ENCODE measurements at places on chromosomes 4 and X.

DNA sequence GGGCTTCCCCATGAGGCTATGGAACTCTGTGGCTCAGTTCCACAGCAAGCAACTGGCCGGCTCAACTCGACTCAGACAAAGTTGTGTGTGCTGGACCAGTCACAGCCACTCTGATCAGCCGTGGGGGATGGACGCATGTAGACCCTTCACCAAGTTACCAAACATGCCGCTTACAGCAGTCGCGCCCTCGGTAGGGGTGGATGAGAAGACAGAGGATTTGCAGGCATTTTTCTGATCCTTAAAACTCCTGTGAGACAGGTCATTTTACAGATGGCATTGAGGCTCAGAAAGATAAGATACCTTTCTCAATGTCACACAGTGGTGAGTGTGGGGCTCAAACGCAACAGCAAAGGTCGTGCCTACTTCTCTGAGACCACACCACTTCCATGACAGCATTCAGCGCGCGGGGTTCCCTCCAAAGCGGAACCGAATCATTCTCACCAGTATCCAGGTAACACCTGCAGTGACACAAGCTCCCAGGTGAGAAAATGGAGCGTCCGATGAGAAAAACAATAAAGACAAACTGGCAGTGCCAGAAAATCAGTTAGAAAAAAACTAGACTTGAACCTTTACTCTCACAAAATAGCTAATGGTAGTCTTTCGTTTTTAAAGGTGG is 83.6 kb downstream of the RELL1 start:
- DNase-seq, result no peak

DNA sequence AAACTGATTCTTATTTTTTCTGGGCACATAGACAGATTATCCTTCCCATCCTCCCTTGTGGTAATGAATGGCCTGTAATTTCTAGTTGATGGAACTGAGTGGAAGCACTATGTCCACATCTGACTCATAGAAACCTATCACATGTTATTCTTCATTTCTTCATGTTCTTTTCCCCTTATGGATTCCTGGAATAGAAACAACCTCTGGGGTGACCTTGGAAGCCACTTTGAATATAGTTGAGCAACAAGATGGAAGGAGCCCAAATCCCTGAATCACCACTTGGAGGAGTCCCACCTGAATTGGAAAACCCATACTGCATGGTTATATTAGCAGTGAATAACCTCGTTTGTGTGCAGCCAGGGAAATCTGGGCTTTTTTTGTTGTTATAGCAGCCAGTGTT is 137.8 kb downstream of the MID1IP1 start:
- no peak for DNase-seq

DNA sequence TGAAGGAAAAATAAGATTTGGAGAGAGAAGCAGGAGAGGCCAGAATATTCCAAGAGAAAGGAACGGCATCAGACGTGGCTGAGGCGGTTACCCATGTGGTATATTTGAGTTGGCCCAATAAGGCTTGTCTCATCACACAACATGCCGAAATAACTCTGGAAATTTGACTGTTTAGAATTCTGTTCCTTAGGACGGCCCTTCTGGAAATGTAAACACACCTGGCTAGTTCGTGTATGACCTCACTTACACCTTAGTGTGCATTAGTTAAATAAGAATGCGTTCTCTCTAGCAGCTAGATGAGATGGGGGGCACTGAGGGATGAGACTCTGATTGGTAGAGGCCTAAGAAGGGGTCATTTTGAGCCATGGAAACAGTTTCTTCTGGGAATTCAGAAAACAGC is 33.2 kb upstream of the PLAC1 start:
- DNase-seq, result no peak

DNA sequence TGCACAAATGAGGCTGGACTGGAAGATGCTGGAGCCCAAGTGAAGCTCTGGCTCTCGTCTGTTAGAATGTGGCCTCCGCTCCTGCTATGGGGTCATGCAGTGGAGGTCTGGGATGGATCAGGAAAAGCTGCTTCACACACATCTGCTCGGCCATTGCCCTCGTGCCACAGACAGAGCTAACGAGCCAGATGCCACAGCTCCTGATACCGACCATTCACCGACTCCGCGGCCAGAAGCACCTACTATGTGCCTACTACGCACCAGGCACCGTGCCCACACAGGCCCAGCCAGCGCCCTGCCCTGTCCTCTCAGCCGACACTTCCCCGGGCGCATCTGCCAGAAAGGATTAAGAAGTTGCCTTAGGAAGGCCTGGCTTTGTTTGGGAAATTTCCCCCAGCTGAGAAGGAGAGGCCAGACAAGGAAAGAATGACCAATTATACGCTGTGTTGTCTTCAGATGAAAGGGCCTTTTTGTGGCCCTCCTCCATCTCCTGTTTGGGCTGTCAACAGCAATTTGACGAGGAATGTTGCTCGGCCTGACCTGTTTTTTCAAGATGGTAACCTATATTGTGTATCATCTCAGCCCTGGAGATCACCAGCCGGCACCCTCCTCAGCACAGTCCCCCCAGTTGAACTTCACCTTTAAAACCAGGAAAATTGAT is 34.3 kb downstream of the HMX1 start:
- DNase-seq, result no peak

DNA sequence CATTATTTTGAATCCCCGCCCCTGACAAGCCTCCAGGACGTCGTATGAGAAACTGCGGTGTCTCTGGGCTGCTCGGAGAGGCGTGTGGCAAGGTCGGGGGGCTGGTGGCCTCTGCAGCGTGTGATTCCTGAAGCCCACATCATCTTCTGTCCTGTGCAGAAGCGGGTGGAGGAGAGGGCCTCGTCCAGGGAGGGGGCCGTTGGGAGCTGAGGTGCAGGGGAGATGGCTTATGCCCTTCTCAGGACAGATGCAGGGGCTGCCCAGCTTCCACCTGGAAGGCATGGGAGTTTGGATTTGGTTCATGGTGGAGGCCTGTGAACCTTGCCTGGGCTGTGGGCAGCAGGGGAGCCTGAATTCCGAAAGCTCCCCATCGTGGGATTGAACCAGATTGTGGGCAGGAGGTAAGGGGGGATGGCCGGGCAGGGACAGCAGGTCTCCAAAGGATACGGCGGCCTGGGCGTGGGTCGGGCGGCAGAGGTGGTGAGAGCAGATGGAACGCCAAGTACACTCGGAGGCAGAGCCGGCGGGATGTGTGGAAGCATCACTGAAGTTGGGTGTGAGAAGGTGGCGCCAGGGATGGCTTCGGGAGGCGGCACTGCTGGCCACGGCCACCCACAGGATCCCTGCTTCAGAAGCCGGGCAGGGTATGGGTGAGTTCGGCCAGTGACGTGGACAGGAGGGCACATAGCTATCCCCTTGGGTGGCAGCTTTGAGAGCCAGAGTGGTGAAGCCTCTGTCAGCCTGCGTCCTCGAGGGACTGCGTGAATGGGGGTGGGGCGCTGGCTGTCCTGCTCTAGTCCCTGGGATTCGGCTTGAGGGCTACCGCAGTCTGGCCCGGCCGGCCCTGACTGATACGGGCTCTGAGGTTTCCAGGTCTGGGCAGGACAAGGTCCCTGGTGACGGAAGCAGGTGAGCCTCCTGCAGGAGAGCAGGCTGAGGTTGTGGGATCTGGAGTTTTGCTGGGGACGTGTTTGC is 76.3 kb upstream of the ADRA2C start:
- DNase-seq, result no peak

DNA sequence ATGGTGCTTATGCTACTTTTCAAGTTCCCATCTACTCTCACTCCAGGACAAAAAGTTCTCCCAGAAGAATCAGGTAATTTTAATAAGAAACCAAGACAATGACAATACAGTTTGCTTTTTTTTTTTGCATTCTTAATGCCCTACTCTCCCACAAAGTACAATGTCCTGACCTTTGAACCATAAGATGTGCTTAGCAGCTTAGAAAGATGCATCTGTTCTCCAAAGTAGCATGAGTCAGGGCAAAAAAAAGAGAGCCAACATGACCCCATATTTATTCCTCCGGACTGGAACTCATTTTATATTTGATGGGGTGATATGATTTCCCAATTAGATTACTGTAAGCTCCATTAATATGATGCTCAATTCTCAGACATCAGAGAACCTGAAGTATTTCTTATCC is 16.5 kb upstream of the PDCL2 start:
- DNase-seq, result no peak

DNA sequence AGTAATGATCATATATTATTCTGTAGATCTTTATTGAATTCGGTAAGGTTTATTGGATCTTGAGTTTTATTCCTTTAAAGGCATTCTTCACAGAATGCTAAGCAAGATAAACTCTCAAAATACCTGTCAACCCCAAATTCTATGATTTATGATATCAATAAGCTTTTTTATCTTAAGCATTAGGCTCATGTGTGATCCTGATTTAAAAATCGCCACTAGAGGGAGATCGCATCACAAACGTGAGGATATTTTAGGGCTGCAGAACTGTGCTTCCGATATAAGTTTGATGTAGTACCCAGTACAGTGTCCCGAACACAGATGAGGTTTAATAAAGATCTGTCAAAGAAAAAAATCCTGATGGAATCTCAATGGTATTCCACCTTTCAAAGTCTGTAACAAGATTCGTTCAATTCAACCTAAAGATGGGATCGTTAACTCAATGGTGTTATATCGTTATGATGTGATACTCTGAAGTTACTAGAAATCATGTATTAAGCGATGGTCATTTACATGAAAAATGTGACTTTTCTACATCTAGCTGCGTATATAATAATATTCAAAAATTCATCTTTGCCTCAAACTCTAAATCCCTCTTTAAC is 169.0 kb downstream of the CORIN start:
- no peak for DNase-seq

- no peak for DNase-seq
These were observed 67.1 kb downstream of the PRDM5 start for GRCh38 chr4:120855307-120856001.

DNA sequence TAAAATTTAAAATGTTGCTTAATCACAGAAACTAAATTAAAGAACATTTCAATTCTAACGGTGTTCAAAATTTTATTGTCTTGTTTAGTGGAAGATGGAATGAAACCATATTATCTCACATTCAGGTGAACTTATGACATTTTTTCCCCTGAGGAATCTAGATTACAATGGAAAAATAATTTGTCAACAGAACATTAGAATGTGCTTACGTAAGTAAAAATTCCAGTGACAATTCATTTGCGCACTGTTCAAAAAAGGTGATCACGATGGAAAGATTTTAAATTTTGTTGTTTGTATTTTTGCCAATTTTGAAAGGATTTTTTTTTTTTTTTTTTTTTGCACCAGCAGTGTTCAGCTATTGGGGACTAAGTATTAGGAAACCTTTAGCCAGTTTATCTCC is 23.3 kb upstream of the SORBS2 start:
- DNase-seq, result no peak

- no peak for DNase-seq
These were observed 652 bp downstream of the COL25A1 start for GRCh38 chr4:109301651-109302360.

DNA sequence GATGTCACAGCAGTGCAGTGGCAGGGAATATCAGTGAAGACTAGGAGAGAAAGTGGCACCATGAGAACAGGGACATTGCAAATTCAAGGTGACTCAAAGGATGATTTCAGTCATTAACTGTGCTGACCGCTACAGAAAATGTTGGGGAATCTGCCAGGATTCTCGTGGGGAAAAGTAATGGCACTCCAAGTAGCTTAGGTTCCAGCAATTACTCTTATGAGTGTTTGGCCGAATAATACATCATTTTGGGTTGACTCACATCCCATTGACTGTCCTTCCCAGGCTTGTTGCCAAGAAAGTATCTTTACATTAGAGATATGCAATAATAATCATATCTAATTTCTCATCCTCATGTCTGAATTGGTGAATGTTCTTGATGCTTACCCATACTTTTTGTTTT is 1411.1 kb upstream of the PCDH7 start:
- DNase-seq, result no peak

Measured in stimulated activated CD8-positive, alpha-beta memory T cell treated with anti-CD3 and anti-CD28 coated beads, Interleukin-4, amount 100 ng/mL, for 24 hours (primary cell).